Renal cortical epithelial cell (primary cell): ENCODE measurements at places on chromosomes 4 and X. TPM values are rescaled to one million over a fixed set of nuclear protein-coding genes. Genes with fewer than 3 reads are reported as not detected.

- no peak for DNase-seq
Observed at GRCh38 chr4:6230502-6230785, 30.1 kb upstream of the JAKMIP1 start.

DNA sequence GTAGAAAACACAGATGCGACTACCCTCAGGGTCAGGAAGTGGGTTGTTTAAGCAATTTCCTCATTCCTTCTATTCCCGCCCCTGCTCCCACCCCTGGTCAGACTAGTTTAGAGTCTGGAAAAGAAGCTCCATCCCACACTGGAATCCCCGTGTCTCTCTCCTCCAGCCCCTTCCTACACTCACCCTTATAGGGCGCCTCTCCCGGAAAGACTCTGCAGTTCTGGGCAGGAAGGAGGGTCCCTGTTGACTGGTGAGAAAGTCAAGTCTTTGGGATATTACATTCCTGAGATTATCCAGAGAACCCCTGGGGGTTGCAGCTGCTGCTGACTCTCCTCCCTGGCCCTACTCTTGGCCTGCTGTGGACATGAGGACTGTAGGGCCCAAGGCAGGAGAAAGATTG is 11.9 kb downstream of the STARD8 start:
- no peak for DNase-seq

GRCh38 chr4:145130788-145131399 is 32.8 kb downstream of the ABCE1 start:
- peak; percentile 66 for DNase-seq

- peak; percentile 78 for DNase-seq
Observed at GRCh38 chr4:37803348-37803973, 23.0 kb upstream of the PGM2 start.

DNA sequence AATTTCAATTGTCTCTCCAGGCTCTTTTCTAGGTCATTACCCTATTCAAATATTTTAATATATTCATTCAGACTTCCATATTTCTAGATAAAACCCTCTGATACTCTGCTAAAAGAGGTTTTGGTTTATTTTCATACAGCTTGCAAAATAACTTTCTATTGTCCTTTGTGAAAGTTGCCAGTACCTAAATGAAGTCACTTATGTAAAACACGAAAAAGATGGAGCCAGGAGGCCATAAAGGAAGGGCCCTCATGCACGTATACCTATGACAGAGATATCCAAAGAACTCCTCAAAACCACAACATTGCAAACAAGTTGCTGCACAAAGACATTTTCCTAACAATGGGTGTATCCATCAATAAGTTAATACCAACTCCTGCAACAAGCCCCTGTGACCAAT is 25.7 kb upstream of the ELOVL6 start:
- no peak for DNase-seq

TTC29 gene
- total RNA-seq: 0.30 and 2.4 TPM in 2 replicates

SPANXB1 gene
- total RNA-seq: not detected in 2 replicates

MUC7 gene
- total RNA-seq: not detected in 2 replicates
